Neural crest cell (in vitro differentiated cells): ENCODE measurements at places on chromosomes 1 and 21.

DNA sequence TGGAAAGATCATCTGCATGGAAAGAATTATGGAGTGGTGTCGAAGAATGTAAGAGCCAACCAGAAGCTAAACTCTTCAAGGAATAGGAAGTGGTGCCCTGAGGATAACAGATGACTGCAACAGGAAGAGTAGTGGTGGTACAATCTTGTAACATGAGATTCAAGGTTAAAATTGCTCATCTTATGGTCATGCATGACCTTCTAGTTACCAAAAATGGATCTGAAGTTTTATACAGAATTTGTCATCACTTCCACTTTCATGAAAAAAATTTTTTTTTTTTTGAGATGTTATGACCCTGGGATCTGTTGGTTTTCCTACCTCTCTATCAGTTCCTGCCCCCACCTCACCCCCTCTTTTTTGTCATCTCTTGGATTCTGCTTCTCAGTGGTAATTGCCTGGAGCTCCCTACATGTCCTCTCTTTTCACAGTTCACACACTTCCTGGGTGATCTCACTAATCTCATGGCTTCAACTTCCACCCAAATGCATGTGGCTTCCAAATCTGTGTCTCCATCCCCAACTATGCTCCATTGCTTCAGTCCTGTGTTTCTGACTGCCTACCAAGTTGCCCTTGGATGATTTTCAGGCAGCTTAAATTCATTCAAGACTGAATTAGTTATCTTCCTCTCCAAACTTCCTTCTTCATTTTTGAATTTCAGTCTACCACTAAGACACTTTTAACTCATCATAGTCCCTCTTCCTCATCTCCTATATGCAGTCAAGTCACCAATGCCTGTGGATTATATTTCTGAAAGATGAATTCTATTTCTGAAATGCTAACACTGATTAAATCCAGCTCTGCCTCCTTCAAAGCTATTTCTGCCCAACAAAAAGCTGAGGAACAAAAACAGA is 48.4 kb downstream of the SLAMF6 start:
- no peak for DNase-seq

DNA sequence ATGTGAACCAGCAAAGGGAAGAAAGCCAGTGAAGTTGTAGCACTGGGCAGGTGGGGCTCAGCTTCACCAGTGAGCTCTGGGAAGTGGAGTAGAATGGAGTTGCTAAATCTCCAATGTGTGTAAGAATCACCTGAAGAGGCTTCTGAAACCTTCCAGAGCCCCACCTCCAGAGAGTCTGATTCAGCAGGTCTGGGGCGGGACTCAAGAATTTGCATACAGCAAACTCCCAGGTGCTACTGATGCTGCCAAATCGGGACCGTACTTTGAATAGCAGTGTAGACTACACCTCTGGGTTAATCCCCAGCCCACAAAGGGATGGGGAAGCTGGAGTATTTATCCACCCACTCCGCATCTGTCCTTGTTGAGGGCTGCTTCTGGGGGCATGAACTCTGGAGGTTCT is 154.3 kb downstream of the IGSF21 start:
- no peak for DNase-seq

DNA sequence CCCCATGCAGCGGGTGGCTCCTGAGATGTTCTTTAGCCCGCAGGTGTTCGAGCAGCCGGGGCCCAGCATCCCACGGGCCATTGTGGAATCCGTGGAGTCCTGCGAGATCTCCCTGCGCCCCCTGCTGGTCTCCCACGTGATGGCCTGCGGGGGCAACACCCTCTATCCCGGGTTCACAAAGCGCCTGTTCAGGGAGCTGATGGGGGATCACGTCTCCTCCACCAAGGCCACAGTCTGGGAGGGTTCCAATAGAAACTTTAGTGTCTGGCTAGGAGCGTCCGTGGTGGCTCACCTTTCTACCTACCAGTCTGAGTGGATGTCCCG is 71.0 kb downstream of the ACTL8 start:
- DNase-seq, result peak; percentile 68

DNA sequence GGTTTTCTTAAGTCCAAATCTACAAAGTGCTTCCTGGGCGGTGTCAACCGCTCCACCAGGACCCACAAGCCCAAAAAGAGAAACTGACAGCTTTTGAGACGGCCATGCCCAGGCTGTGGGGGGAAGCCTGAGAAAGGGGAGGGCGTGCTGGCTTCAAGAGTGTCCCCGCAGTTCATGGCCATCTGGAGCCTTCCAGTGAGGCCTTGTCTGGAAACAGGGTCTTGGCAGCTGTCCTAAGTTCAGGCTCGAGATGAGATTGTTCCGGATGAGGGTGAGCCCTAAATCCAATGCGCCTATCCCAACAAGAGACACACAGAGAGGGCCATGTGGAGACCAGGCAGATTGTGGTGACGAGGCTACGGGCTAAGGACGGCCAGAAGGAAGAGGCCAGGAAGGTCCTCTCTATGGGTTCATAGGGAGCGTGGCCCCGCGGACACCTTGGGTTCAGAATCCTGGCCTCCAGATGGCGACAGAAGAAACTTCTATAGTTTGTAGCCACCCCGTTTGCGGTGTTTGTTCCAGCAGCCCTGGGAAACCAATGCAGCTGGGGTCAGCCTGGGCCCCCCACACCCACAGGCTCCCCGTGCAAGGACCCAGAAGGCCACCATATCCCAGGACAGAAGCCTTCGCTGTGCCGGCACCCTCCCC is 70.2 kb downstream of the ARHGEF16 start:
- no peak for DNase-seq

DNA sequence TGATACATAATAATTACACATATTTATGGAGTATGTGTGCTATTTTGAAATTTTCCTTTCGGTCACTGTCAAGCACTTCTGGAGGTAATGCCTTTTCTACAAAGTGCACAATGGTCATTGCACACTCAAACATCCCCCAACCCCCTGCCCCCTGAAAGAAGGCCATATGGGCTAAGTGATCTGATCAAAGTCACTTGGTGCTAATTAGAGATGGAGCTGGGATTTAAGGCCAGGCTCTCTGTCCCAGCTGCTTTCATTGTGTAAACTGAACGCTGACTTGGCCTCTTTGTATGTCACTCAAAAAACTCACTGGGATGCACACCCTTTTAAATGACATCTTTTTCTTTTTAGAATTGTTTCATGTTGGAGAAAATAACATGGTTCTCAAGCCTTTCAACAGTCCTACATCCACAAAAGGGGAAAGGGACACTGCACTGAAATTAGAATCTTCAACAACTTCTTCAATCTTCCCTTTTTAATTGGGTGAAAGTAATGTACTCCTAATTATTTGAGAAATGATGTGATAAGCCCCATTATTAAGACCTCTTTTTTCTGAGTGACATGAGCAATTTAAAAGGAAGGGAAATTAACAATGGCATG is 149.2 kb downstream of the ST6GALNAC5 start:
- no peak for DNase-seq

- DNase-seq, result no peak
Measured at GRCh38 chr1:225541383-225541782, 111.5 kb downstream of the ENAH start.

- DNase-seq, result no peak
Measured at GRCh38 chr1:41861535-41862383, 57.0 kb downstream of the HIVEP3 start.

DNA sequence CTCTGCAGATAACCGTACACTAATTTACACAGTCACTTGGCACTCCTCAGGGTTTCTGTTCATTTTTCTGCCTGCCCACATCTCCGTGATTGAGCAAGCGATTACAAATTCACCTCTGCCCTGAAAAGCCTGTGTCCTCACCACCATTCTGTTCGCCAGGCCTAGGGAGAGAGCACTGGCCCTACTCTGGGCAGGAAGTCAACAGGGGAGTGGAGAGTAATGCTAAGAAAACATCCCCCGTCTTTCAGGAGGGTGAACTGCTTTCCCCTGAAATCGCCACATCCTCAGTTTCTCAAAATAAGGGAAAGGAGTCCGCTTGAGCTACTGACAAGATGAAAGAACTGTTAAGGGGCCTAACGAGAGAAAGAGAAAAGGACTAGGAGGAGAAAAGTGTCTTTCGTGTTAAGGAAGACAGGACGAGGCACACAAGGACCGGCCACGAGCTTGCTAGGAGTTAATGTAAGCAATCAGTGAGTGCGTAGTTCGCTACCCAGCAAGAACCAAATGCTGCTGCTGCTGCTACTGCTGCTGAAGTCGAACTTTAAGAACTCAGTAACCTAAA is 632 bp downstream of the PEX19 start:
- peak; percentile 8 for DNase-seq

DNA sequence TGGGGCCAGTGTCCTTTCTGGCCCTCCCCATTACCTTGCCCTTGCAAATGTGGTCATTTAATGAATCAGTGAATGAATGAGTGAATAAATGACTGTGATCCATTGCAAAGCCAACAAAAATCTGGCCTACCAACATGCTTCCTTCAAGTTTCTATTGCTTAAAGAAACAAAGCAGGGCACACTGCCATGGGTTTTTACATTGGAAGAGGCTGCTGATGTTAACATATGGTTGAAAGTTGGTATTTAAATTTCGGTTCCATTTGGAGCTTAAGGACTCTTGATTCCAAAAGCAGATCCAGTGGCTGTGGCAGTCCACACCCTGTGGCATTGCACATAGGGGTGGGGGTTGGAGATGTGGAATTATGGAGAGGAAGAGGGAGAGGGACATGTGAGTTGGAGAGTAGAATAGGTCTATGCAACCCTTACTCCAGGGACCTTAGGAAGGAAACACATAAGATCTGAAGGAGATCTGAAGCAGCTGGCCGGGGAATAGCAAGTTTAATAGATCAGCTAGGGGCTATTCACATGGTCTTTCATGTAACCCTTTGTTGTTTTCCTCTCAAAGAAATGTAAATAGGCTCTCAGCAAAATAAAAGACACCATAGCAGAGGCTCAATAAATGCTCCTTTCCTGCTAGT is 7.2 kb downstream of the ABCA4 start:
- no peak for DNase-seq

- no peak for DNase-seq
Measured at GRCh38 chr1:228963795-228964177, 228.5 kb downstream of the RHOU start.

DNA sequence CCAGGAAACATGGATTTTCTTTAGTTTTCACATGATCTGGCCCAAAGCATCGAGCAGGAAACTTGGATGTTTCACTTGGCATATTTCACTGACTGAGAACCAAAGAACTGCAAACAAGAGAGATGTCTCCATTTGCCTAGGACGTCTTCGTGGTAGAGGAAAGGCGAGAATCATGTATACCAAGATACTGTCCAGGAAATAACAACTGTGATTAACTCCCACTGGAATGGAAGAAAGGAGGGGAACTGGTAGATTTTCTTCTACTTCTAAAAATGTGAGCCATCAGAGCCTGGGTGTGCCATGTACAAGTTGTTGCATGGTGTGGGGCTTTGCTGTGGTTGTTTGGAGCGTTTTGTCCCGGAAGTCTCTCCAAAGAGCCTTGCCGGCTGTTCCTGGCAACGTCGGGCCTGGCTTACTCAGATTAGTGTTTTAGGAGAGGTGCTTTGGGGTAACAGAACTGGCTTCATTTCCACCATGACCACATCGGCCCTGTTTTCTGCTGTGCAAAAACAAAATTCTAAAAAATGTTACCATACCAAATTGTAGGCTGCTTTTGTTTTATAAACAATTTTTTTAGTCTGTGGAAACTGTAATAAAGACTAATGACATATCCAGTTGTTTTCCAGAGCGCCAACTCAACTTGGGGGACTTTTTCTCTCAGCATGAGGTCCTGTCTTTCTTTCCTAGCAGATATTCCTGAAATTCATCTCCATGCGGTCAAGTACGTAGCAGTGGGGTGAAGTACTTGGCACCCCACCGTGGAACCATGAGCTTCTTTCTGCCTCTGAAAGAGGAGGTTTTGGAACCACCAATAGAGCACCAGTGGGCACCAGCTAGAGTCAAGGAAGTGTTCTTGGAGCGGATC is 118.3 kb downstream of the TM2D1 start:
- DNase-seq, result no peak

DNA sequence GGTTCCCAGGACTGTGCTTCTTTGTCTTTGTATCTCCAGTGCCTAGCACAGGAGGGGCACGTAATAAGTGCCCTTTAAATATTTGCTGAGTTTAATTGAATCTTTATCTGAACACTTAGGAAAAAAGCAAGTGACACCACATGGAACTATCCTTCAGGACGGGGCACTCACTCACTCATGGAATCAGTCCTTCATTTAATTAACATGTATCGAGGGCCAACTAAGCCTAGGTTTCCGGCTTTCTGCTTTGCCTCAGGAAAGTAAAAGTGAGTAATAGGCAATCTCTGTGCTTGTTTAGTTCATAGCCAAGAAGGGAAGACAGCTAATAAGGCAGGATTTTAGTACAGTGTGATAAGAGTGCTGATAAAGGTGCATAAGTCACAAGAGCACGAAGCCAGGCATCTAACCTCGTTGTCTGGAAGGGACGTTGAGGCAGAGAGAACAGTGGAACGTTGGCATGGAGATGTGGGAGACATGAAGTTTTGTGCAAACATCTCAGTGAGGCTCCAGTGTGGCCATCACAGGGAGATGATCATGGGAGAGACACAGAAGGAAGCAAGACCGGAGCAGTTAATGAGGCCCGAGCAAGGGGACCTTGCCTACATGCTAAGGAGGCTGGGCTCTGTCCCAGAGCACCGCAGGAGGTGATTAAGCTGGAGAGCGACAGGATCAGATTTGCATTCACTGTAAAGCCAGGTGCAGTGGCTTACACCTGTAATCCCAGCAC is 54.1 kb upstream of the TRIM67 start:
- DNase-seq, result no peak

- peak; percentile 99 for DNase-seq
Measured at GRCh38 chr1:18956193-18957135, at the start of gene IFFO2. Gene IFFO2, minus strand, starts transcription at chr1:18956676. Its CDS starts 344 bp downstream, at chr1:18956332.

- DNase-seq, result no peak
Measured at GRCh38 chr1:24319312-24319863, at the start of gene GRHL3. Gene GRHL3, plus strand, starts transcription at chr1:24319357. Its CDS starts 195 bp downstream, at chr1:24319552.

DNA sequence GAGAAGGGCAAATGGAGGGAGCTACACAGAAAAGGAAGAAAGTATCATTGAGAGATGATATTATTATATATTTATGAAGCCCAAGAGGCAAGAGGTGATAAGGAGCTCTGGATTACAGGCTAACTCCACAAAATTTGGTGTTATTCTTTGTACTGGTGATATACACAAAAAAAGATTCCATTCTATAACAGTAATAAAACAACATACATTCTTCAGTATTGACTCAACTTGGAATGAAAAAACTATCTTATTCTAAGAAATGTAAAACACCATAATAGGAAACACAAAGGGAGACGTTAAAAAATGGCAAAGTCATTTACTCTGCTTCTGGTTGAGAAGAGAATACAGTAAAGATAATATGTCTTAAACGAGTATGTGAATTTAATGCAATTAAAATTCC is 99.4 kb downstream of the TEX35 start:
- no peak for DNase-seq
